ENCODE measurements at places on chromosomes 5 and 9.

GRCh38 chr5:18968966-18969365, 1019.0 kb downstream of the CDH18 start:
- no peak for DNase-seq

GRCh38 chr5:144203750-144204596, 33.3 kb downstream of the KCTD16 start:
- DNase-seq: peak; percentile 47

DNA sequence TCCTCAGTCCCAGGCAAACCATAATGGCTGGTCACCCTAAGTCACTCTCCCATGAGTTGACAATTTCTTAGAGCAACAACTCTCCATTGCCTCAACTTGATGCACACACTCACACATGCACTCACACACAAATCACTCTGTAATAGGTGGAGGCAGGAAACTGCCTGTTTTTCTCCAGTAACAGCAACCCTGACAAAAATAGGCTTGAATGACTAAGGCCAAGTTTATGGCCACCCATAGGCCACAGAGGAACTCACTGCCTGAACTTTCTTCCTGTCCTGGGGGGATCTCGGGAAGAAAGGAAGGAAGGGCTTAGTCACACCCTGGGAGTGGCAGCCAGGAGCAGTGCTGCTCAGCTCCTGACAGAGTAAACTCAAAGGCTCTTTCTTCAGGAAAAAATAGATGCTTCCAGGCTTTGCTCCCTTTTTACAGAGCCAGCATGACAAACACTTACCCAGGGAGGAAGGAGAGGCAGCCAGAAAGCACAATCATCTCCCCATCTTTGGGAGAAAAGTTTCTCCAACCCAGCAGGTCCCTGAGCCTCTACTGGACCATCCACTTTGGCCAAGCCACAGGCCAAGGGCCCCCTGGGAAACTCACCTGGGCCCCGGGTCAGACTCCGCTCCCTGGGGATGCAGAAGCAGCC, 368 bp downstream of the SH3TC2 start:
- no peak for DNase-seq

DNA sequence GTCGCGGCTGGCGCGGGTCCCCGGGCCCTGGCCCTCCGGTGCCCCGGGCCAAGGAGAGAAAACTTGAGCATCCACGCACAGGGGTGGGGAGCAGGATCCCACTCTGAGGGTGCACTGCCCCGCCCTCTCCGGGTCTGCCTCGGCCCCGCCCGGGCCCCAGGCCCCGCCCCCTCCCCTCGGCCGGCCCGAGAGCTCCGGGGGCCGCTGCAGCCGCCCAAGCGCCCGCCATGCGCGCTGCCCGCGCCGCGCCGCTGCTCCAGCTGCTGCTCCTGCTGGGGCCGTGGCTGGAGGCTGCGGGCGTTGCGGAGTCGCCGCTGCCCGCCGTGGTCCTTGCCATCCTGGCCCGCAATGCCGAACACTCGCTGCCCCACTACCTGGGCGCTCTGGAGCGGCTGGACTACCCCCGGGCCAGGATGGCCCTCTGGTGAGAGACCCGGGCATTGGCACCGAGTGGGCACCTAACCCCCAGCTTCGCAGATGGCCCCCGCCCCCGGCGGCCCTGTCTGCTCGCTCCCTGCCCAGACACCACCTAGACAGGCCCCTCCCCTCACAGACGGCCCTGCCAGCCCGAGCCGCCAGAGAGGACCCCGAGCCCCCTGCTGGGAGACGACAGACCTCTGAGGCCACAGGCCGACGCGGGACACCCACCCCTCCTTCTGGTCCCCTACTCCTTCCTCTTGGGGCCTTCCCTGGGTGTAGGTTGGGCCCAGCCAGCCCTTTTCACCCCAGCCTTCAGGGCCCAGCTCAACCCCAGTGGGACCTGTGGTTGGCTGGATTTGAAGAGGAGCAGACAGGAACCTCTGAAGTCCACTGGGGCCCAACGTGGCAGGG, at the start of gene CERCAM:
TSS of gene CERCAM (plus strand) at position 207 of the 831 bp plus-strand sequence. CDS start at position 228, 21 bp downstream.
- DNase-seq: peak; percentile 55

DNA sequence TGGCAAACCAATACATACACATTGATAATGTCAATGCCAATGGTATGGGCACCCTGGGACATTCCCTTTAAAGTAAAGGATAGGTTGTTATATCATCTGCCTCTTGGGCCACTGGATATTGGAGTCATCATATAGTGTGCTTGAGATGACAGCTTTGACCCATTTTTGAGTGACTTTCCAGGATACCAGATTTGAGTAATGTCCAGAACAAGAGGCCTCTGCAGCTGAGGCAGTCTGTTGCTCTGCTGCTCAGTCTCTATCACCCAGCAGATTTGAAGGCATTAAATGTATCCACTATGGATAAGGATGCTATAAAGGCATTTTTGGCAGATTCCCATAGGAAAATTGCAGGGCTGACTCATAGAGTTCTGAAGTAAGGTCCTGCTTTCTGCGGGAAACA, 525.6 kb upstream of the SEMA6A start:
- DNase-seq: no peak

GRCh38 chr5:177294632-177295031, 8.9 kb downstream of the RAB24 start:
- no peak for DNase-seq

- no peak for DNase-seq
Observed at GRCh38 chr5:153953411-153953810, 85.3 kb downstream of the FAM114A2 start.

DNA sequence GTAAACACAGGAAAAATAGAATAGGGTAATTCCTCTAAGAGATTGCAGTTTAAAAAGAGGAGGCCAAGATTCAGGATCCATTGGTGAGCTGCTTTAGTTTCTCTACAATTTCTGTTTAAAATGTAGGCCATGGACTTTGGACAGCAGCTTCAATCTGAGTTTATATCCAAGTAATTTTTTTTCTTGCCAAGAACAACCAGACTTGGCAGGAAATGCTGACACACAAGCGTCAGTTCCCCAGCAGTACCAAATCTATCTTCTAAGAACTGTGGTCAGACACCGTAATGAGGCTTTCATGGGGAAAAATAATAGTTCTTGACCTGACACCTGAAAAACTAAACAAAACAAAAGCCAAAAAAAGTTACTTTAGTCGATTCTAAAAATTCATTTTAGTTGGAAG, 528.8 kb downstream of the CSNK1G3 start:
- no peak for DNase-seq

- DNase-seq: peak; percentile 7
Observed at GRCh38 chr5:2908086-2908485, 156.6 kb upstream of the IRX2 start.

GRCh38 chr9:72169178-72169577, 19.9 kb downstream of the GDA start:
- no peak for DNase-seq

- no peak for DNase-seq
Observed at GRCh38 chr9:97237311-97237786, 70.1 kb upstream of the CCDC180 start.

DNA sequence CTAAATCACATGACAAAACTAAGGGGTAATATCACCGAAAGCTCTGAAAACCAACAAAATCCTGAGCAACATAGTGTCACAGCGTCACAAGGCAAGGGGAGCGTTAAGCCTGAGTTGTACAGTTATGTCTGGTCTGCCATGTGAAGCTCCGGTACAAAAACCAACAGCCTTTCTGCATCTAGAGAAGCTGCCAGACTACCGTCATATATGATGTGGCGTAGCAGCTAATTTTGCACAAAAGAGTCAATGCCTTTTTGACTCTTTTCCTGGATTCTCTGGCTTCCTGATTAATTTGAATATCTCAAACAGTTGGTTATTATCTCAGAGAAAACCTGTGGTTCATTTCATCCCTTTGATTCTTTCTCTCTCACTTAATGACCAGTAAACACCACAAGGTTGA, 16.0 kb upstream of the ATP10B start:
- no peak for DNase-seq

- no peak for DNase-seq
Observed at GRCh38 chr9:127216210-127216887, 48.2 kb upstream of the GARNL3 start.

All from ureter (tissue), 1 donor.